Umbilical cord (tissue), 2 donors: ENCODE measurements at places on chromosomes 6 and 20. TPM values are rescaled to one million over a fixed set of nuclear protein-coding genes. Genes with fewer than 3 reads are reported as not detected.

Gene GPR6
- total RNA-seq: not detected

Gene EDN1
- 39.5 TPM for total RNA-seq

Gene EMILIN3
- total RNA-seq: 0.72 TPM

Gene ENPP5
- 2.4 TPM for total RNA-seq

Gene CCN5
- 7.5 TPM for total RNA-seq
